ENCODE measurements at places on chromosomes 6 and 20.

DNA sequence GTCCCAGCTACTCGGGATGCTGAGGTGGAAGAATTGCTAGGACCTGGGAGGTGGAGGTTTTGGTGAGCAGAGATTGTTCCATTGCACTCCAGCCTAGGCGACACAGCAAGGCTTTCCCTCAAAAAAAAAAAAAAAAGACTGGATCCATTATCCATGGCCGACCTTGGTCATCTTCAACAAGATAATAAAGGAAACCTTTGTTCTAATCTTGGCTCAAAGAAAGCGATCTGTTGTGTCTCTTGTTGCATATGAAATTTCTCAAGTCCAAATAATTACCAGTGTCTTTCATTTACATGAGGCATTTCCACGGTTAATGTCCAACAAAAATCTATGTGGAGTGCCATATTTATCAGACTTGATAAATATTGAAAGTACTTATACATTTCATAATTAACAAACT lies 23.7 kb upstream of the KIF16B start:
- H3K36me3 ChIP-seq, result no peaks in the 10 kb centered on the region
- H3K27ac ChIP-seq, result no peak overlapping the region
- H3K4me3 ChIP-seq, result no peak overlapping the region
- H3K27me3 ChIP-seq, result peaks cover 37% of the 10 kb centered on the region
- no peak for DNase-seq

GRCh38 chr6:491233-491632 lies 99.7 kb downstream of the IRF4 start:
- peaks cover 22% of the 10 kb centered on the region for H3K36me3 ChIP-seq
- no peaks in the 10 kb centered on the region for H3K27me3 ChIP-seq
- no peak for DNase-seq
- peaks cover 58% of the 10 kb centered on the region for H3K4me1 ChIP-seq
- peak overlapping the region; percentile 78 for H3K27ac ChIP-seq

GRCh38 chr6:153613719-153614455 lies 425.2 kb upstream of the OPRM1 start:
- H3K36me3 ChIP-seq, result no peaks in the 10 kb centered on the region
- no peak overlapping the region for H3K27ac ChIP-seq
- H3K4me3 ChIP-seq, result no peak overlapping the region
- no peaks in the 10 kb centered on the region for H3K4me1 ChIP-seq
- no peak for DNase-seq

GRCh38 chr6:21808551-21809242 lies 215.1 kb downstream of the SOX4 start:
- no peaks in the 10 kb centered on the region for H3K4me1 ChIP-seq
- no peak for DNase-seq
- no peak overlapping the region for H3K27ac ChIP-seq
- no peak overlapping the region for H3K4me3 ChIP-seq
- H3K27me3 ChIP-seq, result no peaks in the 10 kb centered on the region

DNA sequence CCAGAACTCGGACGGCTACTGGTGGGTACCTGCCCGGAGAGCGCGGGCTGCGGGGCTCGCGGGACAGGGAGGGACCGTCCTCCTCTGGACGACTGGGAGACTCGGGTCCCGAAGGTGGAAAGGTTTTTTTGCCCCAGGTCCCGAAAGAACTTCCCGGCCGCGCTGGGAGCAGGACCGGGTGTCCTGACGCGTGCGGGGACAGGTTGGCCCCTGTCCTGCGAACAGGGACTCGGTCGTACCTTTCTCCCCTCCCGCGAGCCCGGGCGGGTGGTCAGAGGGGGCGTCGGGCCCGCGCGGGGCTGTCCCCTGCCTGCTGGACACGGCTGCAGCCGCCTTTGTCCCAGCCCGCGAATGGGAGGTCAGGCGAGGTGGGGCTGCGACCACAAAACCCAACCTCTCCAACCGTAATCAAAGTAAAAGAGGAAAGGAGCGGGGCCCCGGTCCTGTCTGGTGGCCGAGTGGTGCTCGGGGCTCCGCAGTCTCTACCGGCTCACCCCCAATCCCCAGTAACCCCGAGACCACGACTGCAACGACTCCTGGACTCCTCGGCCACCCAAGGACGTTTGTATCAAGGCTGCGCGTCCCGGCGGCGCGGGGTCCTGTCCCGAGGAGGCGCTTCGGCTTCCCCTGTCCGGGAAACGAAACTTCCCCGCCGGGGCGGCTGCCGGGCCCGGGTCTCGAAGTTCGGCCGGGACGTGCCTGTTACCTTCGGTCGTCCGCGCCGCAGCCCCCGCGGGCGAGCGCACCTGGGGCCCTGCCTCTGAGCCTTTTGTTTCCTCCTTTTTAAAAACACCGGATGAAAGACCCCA lies 798 bp downstream of the DSP start:
- H3K36me3 ChIP-seq, result peaks cover 2% of the 10 kb centered on the region
- peak overlapping the region; percentile 70 for H3K4me3 ChIP-seq

- H3K27me3 ChIP-seq, result no peaks in the 10 kb centered on the region
- DNase-seq, result no peak
- H3K36me3 ChIP-seq, result no peaks in the 10 kb centered on the region
- no peaks in the 10 kb centered on the region for H3K4me1 ChIP-seq
- no peak overlapping the region for H3K4me3 ChIP-seq
Measured at GRCh38 chr20:42756991-42757390, 432.7 kb downstream of the PTPRT start.

GRCh38 chr20:14698605-14699373 lies 361.4 kb upstream of the FLRT3 start:
- H3K4me3 ChIP-seq, result no peak overlapping the region
- H3K36me3 ChIP-seq, result peaks cover 1% of the 10 kb centered on the region
- H3K27ac ChIP-seq, result no peak overlapping the region
- H3K27me3 ChIP-seq, result no peaks in the 10 kb centered on the region
- no peaks in the 10 kb centered on the region for H3K4me1 ChIP-seq

DNA sequence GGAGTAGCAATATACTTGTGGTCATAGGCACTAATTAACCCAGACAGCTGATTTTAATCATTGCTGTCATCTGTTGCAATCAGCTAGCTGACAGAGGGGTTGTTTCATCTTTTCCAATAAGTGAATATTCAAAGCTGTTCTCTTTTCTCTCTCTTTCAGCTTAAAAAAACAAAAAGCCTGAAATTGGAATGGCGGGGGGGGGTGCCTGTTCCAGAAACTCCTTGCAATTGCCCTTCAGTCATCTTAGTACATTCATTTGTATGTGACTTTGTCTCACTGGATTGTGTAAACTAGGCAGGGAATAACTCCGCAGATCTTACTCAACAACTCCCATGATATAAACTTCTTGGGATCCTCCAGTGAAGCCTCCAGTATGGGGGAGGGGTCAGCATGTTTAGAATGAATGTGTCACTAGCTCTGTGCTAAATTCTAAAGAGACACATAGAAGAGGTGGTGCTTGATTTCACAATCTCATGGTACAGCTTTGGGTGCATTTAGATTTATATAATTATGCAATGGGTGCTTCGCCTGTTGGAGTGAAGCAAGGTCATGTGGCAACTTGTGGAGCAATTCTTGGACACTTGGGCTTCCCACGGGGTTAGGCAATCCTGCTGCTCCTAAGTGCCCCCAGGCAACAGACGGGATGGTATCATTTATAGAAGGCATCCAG lies 40.1 kb downstream of the SLC24A3 start:
- H3K4me3 ChIP-seq, result no peak overlapping the region
- H3K27ac ChIP-seq, result no peak overlapping the region
- DNase-seq, result no peak
- H3K4me1 ChIP-seq, result no peaks in the 10 kb centered on the region
- no peaks in the 10 kb centered on the region for H3K27me3 ChIP-seq

- H3K4me1 ChIP-seq, result no peaks in the 10 kb centered on the region
- no peak overlapping the region for H3K4me3 ChIP-seq
- H3K27me3 ChIP-seq, result no peaks in the 10 kb centered on the region
- no peak for DNase-seq
Measured at GRCh38 chr6:103819509-103819908, 1040.2 kb downstream of the HACE1 start.
